ENCODE measurements at places on chromosomes 3 and 15.

- no peak for DNase-seq
Measured at GRCh38 chr3:51916418-51916817, 13.3 kb upstream of the IQCF1 start.

GRCh38 chr3:127233371-127233770, 40.4 kb downstream of the PRR23E start:
- DNase-seq, result peak; percentile 13

- no peak for DNase-seq
Measured at GRCh38 chr15:83462026-83462425, 14.9 kb downstream of the SH3GL3 start.

- no peak for DNase-seq
Measured at GRCh38 chr3:159246385-159246784, 444.5 kb downstream of the MFSD1 start.

DNA sequence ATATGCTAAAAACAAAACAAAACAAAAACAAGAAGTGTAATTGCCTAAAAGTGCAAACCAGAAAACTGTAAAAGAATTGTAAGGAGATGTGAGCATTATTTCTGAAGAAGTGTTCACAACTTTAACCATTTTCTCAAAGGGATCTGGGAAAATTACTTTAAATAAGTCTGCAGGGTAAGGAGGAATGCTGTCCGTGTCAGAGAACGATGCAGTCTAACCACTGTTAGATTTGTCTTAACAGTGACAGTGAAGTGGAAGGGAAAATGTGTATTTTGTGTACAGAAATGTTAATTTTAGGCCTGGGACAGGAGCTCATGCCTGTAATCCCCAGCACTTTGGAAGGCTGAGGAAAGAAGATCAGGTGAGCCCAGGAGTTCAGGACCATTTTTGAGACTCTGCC, 95.7 kb downstream of the DLG1 start:
- no peak for DNase-seq

DNA sequence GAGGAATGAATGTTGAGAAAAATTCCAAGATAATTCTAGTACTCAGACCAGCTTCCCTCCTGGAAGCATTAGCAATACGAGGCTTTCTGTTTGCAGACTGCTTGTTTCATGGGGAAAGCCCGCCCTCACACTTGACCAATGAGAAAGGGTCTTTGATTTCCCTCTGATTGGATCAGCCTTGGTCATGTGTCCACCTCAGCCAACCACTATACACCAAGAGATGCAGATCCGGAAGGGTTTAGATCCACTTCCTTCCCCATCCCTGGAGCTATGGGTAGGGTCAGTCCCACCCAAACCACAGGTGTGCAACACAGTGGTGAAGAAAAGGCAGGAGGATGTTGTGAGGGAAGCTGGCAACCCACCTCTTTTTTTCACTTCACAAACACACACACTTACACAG, 154.7 kb downstream of the SV2B start:
- no peak for DNase-seq

DNA sequence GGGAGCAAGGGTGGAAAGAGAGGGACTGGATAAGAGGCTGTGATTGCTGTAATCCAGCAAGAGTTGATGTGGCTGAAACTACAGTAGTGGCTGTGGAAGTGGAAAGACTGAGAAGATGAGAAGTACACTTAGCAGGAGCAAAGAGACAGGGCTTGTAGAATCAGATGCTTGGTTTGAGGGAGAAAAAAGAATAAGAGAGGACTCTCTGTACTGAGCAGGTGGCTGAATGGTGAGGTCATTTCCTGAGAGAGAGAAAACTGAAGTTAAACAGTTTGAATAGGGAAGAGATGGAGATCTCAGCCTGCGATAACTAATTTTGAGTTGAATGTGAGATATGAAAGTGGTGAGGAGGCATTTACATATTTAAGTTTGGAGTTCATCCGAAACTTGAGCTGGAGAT, 95.8 kb upstream of the SLC25A36 start:
- DNase-seq, result no peak

- DNase-seq, result no peak
Measured at GRCh38 chr3:31853580-31853979, 127.5 kb downstream of the OSBPL10 start.

GRCh38 chr3:171351676-171352075, 108.5 kb downstream of the TNIK start:
- DNase-seq, result peak; percentile 93
